CD8-positive, alpha-beta memory T cell (primary cell): ENCODE measurements at places on chromosomes 2 and 18. TPM values are rescaled to one million over a fixed set of nuclear protein-coding genes. Genes with fewer than 3 reads are reported as not detected.

- no peak for DNase-seq
Observed at GRCh38 chr2:119352357-119352756, 14.3 kb downstream of the C2orf76 start.

- DNase-seq, result no peak
Observed at GRCh38 chr2:143730155-143730952, 601.1 kb downstream of the ARHGAP15 start.

FHL2 gene
- total RNA-seq, result 3.5 TPM

GRCh38 chr2:161085149-161085548 is 75.1 kb upstream of the TANK start:
- no peak for DNase-seq
